ENCODE measurements at places on chromosomes 12 and 14.

DNA sequence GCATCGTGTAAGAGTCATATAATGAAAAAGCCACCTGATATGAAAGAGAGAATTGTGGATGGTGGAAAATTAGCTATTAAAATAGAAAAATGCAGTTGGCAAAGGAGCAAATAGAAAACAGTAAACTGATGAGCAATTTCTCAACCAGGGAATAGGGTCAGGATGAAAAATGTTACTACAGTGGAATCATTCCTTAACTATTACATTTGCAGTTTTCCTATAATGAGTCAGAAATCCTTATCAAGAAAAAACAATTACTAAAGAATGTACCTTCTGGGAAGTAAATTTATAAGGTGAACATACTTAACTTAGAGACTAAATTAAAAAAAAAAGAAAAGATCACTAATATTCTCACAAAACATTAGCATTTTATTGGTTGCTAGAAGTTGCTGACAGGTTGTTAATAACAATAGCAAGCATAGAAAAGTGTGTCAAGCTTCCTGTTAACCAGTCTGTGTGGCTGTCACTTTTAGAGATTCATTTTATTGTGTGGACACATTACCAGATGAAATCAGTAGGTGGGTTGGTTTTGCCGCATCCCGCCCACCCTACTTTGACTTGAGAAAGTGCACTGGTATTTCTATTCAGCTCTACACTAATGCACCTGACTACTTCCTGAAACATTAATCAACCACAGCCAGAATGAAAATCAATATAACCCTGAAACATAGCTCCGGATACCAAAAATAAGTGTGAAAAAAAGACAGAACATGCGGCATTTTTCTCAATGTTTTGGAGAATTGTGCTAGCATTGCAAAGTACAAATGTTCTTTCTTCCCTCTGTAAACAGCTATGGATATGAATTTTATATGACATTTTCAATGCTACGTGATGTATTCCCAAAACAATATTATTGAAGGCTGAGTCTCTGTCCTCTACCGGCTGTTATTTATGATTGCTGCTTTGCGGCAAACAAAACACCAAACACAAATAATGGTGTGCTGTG lies 576.7 kb downstream of the SLC16A7 start:
- no peak for DNase-seq

- no peak for DNase-seq
Observed at GRCh38 chr12:72057330-72057914, 118.8 kb downstream of the TPH2 start.

DNA sequence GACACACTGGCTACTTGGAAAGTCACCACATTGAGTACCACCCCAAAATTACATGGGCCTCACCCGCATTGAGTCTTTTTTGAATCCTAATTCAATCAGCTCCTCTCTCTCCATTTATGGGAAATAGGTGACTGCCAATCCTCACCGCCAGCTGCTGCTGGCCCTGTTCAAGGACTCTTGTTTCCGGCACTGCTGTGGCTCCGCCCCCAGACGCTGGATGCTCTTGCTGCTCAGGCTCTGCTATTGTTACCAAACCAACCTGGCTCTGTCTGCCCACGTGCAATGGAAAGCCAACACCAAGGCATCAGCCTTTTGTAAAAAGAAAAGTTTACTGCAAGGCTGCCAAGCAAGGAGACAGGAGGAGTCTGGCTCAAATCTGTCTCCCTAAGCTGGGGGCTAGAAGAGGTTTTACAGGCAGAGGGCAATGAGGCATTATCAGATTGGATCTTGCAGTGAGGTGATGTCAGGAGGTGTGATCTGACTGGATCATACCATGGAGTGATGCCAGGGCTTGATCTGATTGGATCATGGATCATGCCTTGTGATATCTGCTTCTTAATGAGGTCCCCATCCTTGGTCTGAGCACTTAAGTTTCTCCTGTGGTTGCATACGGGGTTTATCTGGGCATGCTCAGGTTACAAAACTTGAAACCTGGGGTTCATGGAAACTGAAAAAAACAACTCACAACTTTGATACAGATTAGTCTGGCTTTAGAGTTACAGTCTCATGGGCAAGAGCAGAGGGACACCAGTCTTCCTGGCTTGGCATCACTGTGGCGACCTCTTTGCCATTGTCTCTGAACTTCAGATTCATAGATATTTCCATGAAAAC lies 117.1 kb upstream of the SLC35F4 start:
- DNase-seq = no peak

GRCh38 chr12:125124320-125124966 lies 59.2 kb downstream of the AACS start:
- no peak for DNase-seq

DNA sequence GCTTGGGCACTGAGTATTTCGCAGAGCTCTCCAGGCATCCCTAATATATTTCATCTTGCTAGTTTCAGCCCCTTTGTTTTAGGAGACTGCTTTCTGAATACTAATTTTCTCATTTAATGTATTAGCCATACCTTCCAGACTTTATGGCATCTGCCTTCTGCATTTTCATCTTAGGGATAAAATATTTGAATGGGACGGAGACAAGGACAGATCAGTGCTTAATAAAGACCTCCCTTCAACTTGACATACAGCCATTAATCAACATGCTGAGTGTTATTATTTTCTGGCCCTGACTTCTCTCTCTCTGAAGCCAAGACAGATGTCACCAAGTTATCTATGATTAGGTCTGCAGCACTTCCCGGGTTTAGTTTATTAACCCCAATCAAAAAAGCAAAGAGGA lies 42.4 kb downstream of the CACNA2D4 start:
- DNase-seq = no peak

DNA sequence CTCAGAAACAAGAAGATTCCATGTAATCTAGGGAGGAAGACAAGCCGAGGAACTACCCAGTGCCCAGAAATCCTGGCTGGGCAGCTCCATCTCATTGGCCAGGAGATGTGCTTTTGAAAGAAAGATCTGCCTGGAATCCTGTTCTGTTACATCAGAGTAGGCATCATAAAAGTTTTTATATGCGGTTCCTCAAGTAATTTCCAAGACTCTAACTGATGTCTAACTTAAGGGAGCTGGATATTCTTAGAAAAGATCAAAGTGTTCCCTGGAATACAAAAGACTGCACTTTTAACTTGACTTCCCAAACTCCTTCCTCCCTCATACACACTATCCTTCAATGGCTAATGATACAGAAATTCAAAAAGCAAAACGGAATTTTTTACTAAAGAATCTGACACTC lies 16.3 kb downstream of the RHOJ start:
- no peak for DNase-seq

Measured in stimulated activated CD4-positive, alpha-beta T cell treated with anti-CD3 and anti-CD28 coated beads, TNF-alpha, amount 100 ng/mL, for 48 hours (primary cell).